ENCODE measurements at places on chromosomes 13 and 19. TPM values are rescaled to one million over a fixed set of nuclear protein-coding genes. Genes with fewer than 3 reads are reported as not detected.
A peak's percentile ranks its signal among the peaks of the same experiment; 100 is the strongest.

DNA sequence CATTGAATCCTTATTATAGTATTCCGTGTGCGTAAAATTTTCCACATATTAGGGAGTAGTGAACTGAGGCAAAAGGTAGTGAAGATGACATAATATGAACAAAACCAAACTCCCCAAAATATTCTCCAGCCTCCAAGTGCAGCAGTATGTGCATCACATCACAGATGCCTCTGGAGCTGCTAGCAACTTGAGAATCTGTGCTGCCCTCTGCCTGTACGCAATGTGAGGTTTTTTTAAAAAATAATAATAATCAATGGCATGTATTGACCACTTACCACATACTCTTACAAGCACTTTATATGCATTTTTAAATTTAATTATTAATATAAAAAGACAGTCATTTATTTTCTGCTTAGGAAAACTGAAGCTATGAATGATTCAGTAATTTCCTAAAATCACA lies 583.0 kb upstream of the SPRY2 start:
- H3K4me3 ChIP-seq = no peak overlapping the region
- H3K4me1 ChIP-seq = no peaks in the 10 kb centered on the region
- H3K27me3 ChIP-seq = no peaks in the 10 kb centered on the region

DNA sequence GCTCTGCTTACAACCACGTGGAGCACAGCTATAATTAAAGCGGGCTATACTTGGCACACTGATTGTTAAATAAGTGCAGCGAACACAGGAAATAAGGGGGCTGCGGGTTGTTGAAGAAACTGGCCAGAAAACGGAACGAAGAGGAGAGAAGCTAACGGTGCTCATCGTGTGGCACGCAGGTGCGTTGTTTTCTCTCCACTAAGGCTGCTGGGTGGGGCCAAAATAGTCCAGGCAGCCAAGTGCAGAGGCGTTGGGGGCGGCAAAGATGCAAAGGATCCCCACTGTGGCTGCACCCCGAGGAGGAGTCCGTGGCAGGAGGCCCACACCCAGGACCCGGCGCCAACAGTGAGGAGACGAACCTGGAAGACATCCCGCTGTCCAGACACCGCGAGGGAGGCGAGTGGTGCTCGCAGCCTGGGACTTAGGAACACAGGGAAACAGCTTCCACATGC lies 8.1 kb upstream of the ARL11 start:
- H3K4me3 ChIP-seq = no peak overlapping the region
- DNase-seq = no peak
- H3K36me3 ChIP-seq = no peaks in the 10 kb centered on the region
- no peaks in the 10 kb centered on the region for H3K27me3 ChIP-seq
- H3K4me1 ChIP-seq = no peaks in the 10 kb centered on the region

GRCh38 chr19:46133777-46134241 lies 9.3 kb upstream of the IGFL3 start:
- no peaks in the 10 kb centered on the region for H3K4me1 ChIP-seq
- peaks cover 9% of the 10 kb centered on the region for H3K36me3 ChIP-seq
- peak; percentile 65 for DNase-seq
- peak overlapping the region; percentile 90 for H3K27ac ChIP-seq
- H3K27me3 ChIP-seq = no peaks in the 10 kb centered on the region

- no peak overlapping the region for H3K27ac ChIP-seq
- no peaks in the 10 kb centered on the region for H3K36me3 ChIP-seq
- no peak for DNase-seq
- H3K4me3 ChIP-seq = no peak overlapping the region
These were observed 48.9 kb upstream of the EPHX3 start for GRCh38 chr19:15280915-15281683.

DNA sequence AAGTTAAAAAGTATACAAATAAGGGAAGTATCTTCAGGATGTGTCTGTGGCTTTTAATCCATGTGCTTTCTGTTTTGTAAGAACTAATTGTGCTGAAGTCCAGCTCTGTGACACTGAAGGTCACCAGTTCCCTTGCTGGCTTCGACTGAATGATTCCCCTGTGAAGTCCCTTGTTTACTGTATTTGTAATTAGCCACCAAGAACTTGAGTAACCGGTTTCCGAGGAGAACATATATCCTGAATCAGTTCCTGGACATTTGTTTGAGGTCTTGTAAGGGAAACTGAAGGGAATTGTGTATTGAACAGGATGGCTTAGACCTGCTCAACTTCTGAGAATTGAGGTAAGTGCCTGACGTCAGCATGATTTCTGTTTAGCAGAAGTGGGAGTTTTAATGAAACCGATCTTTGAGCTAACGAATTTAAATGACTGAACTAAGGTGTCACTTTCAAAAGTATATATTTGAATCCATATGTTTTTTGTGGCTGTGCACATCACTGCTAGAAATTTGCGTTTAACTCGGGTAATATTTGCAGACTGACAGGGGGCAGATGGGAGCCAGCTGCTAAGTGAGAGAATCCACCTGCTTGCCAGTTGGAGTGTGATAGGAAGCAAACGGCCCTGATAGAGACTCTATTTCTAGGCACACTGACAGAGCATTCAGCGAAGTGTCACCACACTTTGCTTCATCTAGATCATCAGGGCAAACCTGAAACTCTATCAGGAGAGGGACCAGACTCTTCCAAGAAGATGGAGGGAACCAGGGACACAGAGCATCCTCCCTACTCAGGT lies 530.0 kb downstream of the RFC3 start:
- H3K4me3 ChIP-seq = no peak overlapping the region
- no peak overlapping the region for H3K27ac ChIP-seq
- no peak for DNase-seq
- 0 out of 2 replicates have a peak, but pooled peaks cover 8% of the 10 kb centered on the region for H3K4me1 ChIP-seq
- no peaks in the 10 kb centered on the region for H3K27me3 ChIP-seq

- H3K27ac ChIP-seq = no peak overlapping the region
- no peaks in the 10 kb centered on the region for H3K36me3 ChIP-seq
- no peak for DNase-seq
- no peaks in the 10 kb centered on the region for H3K27me3 ChIP-seq
These were observed 1730.9 kb downstream of the PCDH9 start for GRCh38 chr13:65499256-65499655.

DNA sequence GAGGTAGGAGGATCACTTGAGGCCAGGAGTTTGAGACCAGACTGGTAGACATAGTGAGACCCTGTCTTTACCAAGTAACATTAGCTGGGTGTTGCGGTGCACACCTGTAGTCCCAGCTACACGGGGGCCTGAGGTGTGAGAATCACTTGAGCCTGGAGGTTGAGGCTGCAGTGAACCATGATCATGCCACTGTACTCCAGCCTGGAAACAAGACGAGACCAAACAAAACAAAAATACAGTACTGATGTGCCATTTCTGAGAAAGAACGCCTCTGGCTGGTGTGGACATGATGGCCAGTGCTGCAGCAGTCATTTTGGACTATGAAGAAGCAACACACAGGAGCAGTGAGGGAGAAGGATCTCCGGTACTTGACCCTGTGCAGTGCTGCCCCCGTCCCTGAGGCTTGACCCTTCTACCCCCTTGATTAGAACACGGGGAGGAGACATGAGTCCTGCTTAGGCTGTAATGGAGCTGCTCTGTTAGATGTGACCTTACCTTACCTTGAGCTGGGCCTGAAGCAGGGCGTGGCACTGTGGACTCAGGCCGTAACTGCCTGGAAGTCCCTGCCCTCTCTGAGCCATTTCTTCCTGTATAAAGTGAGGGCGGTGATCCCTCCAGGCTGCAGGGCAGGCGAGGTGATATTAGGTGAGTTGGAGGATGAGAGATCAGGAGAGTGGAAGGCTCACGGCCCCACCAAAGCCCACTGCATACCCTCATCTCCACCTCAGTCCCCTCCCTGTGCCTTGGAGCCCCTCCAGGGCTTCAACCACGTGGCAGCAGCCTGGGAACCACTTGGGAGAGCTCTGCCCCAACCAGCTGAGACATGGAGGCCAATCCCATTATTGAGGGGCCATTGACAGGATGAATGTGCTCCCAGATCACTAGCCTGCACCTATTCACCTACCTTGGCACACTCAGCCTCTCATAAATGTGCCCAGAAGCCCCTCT lies 5.9 kb downstream of the RPL18A start:
- H3K27ac ChIP-seq = no peak overlapping the region
- peaks cover 52% of the 10 kb centered on the region for H3K36me3 ChIP-seq
- DNase-seq = no peak
- H3K4me3 ChIP-seq = peak overlapping the region; percentile 35
- no peaks in the 10 kb centered on the region for H3K4me1 ChIP-seq
- no peaks in the 10 kb centered on the region for H3K27me3 ChIP-seq

GRCh38 chr19:43773725-43774102 lies 7.1 kb downstream of the KCNN4 start:
- no peaks in the 10 kb centered on the region for H3K36me3 ChIP-seq
- H3K4me1 ChIP-seq = peaks cover 7% of the 10 kb centered on the region
- H3K4me3 ChIP-seq = peak overlapping the region; percentile 79
- H3K27me3 ChIP-seq = peaks cover 12% of the 10 kb centered on the region

- no peaks in the 10 kb centered on the region for H3K4me1 ChIP-seq
- peak overlapping the region; percentile 55 for H3K4me3 ChIP-seq
- H3K36me3 ChIP-seq = no peaks in the 10 kb centered on the region
- H3K27ac ChIP-seq = no peak overlapping the region
These were observed 7.2 kb downstream of the ERFL start for GRCh38 chr19:41920882-41921576.

DNA sequence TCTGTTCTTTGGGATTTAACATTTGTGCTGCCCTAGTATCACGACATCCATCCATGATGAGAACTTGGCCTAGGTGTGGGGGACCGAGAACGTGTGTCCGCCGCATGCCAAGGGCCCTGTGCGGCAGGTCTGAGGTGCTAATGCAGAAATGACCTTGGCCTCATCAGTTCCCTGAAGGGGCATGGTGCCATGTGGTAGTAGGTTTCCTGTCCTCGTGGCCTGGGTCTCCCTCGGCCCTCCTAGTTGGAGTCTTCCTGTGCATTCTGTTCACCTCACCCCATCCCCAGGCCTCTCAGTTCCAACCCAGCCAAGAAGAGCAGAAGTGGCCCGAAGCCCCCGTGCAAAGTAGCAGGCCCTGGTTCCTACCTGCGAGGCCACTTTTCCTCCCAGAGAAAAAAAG lies 59.8 kb downstream of the GGACT start:
- H3K27me3 ChIP-seq = no peaks in the 10 kb centered on the region
- H3K4me3 ChIP-seq = no peak overlapping the region
- peaks cover 29% of the 10 kb centered on the region for H3K36me3 ChIP-seq
- H3K27ac ChIP-seq = no peak overlapping the region
- DNase-seq = no peak

DNA sequence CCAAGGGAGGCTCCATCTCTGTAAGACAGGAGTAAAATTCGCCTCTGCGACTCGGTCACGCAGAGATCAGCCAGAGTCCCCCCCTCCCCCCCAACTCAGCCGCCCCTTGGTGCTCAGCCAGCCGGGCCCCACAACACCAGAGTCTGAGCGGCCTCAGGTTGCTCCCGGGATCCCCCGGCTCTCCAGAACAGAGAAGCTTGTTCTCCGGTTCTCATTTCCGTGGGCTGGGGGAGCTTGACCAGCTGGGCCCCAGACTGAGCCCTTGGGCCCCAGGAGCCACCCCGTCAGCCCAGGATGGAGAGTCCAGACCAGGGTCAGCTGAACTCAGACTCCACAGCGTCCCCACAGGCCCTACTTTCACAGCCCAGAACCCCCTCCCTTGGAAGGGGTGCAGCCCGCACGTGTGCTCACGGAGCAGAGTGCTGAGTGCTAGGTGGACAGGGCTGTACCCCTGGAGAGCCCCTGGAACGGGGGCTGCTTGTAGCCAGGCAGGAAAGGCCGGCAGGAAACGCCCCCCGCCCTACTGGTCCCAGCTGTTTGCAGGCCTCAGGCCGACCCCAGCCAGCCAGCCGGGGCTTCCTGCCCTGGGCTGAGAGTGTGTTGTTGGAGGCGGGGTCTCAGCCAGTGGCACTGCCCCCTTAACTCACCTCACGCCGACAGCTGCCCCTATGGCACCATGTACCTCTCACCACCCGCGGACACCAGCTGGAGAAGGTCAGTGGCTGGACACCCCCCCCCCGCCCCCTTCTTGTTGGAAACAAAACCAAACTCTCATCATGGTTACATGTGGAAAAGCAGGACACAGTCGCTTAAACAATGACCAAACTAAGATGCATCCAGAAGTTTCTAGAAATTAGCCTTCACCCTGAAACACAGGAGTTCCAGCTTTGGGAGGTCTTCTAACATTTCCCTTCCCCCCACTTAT lies 44.4 kb downstream of the COMP start:
- H3K27ac ChIP-seq = no peak overlapping the region
- H3K4me3 ChIP-seq = no peak overlapping the region
- H3K4me1 ChIP-seq = no peaks in the 10 kb centered on the region
- no peaks in the 10 kb centered on the region for H3K36me3 ChIP-seq
- H3K27me3 ChIP-seq = no peaks in the 10 kb centered on the region
- DNase-seq = peak; percentile 65

GRCh38 chr13:66036636-66037035 lies 1193.5 kb downstream of the PCDH9 start:
- H3K4me3 ChIP-seq = no peak overlapping the region
- H3K27ac ChIP-seq = no peak overlapping the region
- DNase-seq = no peak
- H3K4me1 ChIP-seq = no peaks in the 10 kb centered on the region

DNA sequence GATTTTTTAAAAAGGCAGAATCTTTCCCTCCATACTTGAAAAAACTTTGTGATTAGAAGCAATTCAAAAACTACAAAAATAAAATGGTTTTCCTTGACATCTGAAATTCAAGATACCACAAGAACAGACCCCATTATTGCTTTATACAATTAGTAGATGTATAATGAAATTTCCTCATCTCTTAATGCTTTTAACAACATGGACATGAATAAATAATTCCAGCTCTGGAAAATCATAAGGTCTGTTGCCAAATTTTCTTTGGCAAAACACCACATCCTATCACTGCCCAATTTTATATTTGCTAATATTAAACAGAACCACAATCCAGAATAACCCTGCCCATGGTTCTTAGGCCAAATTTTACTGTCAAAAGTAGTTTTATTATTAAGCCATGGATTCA lies 1543.6 kb upstream of the MIR17HG start:
- no peaks in the 10 kb centered on the region for H3K36me3 ChIP-seq
- no peak overlapping the region for H3K4me3 ChIP-seq
- no peak for DNase-seq
- no peaks in the 10 kb centered on the region for H3K27me3 ChIP-seq

DNA sequence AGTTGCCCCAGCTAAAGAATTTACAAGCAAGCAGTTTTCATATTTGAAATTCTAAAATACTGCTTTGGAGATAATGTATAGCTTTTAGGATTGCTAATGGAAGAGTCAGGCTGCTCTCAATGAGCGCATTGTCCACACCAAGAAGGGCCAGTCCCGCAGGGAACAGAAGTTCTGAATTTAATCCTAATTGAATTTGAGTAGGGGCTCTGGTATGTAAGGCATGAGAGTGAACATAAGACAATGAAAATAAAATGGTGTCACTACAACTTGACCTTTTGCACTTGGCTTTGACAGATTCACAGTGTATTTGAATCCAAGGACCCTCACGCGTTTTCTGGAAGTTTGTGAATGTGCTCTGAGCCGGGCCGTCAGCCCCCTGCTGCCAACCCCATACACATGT lies 32.6 kb downstream of the RAB20 start:
- no peaks in the 10 kb centered on the region for H3K27me3 ChIP-seq
- no peaks in the 10 kb centered on the region for H3K36me3 ChIP-seq
- H3K27ac ChIP-seq = no peak overlapping the region
- DNase-seq = no peak

CCNE1 gene
- total RNA-seq = 40.2 TPM

BCAM gene
- 78.5 TPM for total RNA-seq

LIM2 gene
- not detected for total RNA-seq

ZNF850 gene
- total RNA-seq = 25.1 TPM

ACTMAP gene
- total RNA-seq = 27.7 TPM

LRRC8E gene
- 4.8 TPM for total RNA-seq

MEIS3 gene
- total RNA-seq = 44.0 TPM

SLC8A2 gene
- 10.7 TPM for total RNA-seq

FGF22 gene
- 0.72 TPM for total RNA-seq

ARHGAP45 gene
- total RNA-seq = 39.8 TPM

OR10H4 gene
- not detected for total RNA-seq

LYL1 gene
- 0.86 TPM for total RNA-seq

PTOV1 gene
- total RNA-seq = 317 TPM
